ENCODE measurements at places on chromosomes 3 and 15.

DNA sequence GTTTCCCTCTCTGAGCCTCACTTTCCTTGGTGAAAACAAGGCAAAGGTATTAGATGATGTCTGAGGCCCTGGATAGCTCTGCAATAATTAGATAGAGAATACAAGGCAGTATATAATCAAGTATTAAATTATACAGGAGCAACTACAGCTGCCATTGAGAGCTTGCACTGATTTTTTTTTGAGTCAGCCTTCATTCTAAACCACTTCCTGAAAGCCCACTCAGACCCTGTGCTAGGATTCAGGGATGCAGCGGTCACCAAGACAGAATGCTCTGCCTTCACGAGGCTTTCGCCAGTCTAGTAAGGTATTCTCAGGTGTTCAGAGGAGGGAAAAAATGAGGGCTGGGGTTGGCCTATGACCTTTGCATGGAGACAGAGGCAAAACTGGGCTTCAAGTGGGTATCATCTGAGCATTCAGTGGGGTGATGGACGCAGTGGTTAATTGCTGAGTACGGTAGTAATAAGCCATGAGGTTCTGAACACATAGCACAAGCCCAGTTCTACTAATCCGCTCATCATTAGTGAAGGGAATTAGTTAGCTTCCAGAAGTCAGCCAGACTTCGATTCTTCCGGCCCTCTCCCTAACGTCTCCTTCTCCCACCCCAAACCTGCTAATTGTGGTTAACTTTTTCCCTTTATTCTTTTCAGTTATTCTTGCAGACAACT lies 3.6 kb downstream of the VGLL4 start:
- no peak for DNase-seq

- DNase-seq = no peak
Measured at GRCh38 chr15:84734794-84735479, 13.5 kb upstream of the ZNF592 start.

GRCh38 chr3:192408007-192408646 lies 319.2 kb downstream of the FGF12 start:
- no peak for DNase-seq

GRCh38 chr3:59839283-59839682 lies 789.5 kb upstream of the CFAP20DC start:
- no peak for DNase-seq

DNA sequence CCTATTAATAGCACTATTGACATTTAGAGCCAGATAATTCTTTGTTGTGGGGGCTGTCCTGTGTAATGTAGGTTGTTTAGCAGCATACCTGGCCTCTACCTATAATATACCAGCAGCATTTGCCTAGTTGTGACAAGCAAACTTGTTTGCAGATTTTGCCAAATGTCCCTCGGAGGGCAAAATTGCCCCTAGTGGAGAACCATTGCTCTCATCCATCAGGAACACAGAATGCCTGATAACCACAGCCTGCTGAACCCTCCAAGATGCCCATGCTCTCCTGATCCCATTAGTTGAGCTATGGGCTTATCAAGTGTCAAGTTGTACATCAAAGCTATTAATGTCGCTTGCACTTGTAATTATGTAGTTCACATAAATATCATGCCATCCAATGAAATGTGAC lies 15.0 kb upstream of the KBTBD8 start:
- DNase-seq = no peak

GRCh38 chr3:122260206-122260605 lies 64.8 kb upstream of the CSTA start:
- no peak for DNase-seq

DNA sequence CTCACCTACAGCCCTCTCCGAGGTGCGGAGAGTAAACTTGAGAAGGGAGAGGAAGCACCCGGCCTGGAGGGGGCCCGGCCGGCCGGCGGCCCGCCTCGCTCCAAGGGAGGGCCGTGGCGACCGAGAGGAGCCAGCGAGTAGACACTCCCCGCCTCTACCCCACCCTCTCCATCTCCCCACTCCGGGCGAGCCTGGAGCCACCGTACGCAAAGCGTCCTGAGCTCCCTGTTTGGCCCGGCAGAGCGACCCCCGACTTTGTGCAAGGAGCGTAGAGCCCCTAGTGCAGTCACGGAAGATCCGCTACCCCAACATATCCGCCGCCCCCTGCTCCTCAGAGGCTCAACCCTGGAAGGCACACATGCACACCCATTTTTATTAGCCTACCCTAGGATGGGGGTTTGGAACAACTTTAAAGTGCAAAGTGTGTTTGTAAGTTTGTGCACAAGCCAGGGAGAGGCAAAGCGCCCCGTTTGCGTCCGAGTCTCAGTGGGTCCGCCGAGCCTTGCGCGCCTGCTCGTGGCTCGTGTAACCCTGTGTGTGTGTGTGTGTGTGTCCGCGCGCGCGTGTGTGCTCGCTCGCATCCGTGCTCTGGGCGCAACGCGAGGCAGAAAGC lies 508 bp upstream of the SMAD6 start:
- no peak for DNase-seq

DNA sequence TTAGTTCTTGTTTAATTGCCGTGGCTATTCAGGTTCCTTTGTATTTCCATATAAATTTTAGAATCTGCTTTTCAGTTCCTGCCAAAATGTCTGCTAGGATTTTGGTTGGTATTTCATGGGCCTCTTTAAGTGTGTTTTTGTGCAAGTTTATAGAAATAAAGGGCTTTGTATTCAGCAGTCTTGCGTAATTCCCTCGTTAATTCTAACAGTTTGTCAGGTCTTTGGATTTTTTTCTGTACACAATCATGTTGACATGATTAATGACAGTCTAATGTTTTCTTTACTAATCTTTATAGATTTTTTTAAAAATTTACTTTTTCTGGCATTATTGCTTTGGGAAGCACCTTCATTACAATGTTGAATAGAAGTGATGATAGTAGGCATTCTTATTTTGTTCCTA lies 120.9 kb downstream of the NEK11 start:
- DNase-seq = no peak

- no peak for DNase-seq
Measured at GRCh38 chr3:195129644-195130492, 141.1 kb downstream of the XXYLT1 start.

DNA sequence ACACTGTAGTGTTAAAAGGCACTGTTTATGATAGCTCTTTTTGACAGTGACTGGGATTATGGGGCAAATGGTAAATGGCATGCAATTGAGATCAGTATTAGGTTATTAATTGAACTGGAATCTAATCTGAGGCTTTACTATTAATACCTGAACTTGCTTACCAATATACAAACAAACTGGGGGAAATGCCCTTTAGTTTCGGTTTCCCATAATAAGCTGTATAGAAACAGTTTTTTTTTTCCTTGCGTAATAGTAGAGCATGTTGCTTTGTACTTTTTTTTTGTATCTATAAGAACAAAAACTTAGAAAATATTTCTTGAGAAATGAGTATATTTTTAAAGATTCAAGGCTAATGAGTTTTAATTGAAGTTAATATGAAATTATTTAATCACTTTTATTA lies 95.0 kb downstream of the FNDC3B start:
- no peak for DNase-seq

DNA sequence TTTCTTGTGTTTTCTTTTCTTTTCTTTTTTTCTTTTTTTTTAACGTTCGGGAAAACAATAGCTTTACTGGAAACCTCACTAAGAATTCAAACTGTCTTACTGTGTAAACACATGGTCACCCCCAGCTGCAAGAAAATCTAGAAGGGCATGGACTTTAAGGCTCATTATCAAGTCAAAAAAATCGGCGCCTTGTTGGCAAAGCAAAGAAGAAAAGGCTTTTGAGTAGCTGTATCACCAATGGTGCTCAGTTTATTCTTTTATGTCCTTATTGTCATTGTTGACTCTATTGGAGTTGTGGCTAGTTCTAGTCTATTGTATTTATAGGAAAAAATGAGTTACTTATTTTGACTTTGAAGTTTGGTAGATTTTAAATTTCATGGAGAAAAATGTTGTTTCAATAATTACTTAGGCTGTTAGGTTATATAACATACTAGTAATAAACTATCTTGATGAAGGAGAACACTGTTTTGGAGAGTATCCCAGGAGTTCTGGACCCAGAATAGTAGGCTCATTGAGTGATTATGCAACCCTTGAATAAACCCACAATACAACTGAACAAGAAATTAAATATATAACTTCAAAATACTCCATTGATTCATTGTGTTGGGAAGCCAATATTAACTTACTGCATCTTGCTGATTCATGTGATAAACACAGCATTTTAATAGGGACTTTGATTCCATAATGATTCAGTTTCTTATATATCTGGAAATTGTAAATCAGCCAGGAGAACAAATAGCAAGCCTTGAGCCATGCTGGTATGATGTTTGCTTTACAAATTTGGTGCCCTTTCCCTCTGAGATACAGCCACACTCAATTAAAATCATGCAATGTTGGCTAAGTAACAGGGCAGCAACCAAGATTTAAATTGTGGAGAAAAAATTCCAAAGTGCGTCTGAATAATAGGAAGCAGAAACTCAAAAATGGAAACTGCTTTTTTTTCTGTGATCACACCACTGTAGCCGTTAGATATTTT lies 27.8 kb upstream of the GOLIM4 start:
- no peak for DNase-seq

DNA sequence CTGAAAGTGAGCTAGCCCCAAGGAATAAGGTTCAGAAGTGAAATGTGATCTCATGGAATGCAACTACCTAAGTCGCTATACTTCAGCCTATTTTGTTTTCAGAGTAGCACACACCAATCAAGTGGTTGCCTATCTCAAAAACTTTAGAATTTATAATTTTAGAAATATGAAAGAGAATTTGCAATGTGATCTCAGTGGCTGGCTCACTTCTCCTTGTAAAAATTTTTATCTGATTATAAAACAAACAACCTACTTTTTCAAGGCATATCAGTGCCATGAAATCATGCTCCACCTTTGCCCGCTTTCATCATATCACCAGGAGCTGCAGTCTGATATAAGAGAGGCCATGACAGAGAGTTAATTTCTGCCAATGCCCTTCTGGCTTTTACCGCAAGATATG lies 47.3 kb downstream of the CLDN11 start:
- no peak for DNase-seq

DNA sequence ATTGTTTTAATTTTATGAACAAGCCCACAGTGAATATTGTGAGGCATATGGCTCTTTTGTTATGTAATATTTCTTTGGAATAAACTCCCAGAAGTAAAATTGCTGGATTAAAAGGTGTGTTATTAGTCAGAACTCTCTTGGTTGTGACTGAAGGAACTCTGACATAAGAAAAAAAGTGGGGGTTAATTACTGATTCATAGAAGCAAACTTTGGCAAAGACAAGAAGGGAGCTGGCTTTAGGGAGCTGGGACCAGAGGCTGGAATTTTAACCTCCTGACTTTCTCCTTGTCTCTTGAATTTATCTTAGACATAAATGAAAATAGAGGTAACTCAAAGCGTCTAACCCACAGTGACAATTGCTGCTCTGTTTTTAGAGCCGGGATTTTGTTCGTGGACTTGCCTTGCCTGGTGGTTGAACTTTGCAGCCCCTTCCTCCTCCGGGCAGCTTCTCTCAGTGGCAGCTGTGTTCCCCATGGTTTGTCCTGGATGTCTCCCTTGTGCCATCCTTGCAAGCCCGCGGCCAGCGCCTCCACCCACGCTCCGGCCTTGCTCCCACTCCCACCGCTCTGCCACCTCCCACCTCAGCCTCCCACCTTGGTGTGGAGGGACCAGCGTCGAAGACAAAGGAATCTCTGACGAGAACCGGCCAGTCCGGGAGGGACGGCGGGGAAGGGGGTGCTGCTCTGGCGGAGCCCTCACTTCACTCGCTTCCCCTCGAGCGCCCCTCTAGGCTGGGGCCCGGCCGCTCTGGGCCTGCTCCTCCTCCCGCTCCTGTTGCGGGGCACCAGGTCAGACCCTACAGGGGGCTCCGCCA lies 28.0 kb downstream of the ARHGAP31 start:
- DNase-seq = no peak

- DNase-seq = no peak
Measured at GRCh38 chr15:73697033-73697467, 12.9 kb downstream of the CD276 start.

DNA sequence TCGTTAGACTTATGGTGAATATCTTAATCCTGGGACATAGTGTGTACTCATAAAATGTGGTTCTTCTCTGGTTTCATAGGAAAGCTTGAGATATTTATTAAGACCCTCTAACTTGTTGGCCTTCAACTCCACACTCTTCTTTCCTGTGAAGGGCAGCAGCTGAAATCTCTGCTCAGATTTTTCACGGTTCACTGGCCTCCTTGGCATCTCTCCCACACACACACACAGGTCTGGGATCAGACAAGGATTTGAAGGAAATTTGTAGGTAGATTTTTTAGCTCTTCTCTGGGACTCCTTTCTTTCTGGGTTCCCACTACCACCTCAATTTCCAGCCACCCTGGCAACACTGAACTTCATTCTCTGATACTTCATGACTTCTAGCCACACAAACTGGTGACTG lies 70.2 kb downstream of the MYRIP start:
- DNase-seq = no peak

DNA sequence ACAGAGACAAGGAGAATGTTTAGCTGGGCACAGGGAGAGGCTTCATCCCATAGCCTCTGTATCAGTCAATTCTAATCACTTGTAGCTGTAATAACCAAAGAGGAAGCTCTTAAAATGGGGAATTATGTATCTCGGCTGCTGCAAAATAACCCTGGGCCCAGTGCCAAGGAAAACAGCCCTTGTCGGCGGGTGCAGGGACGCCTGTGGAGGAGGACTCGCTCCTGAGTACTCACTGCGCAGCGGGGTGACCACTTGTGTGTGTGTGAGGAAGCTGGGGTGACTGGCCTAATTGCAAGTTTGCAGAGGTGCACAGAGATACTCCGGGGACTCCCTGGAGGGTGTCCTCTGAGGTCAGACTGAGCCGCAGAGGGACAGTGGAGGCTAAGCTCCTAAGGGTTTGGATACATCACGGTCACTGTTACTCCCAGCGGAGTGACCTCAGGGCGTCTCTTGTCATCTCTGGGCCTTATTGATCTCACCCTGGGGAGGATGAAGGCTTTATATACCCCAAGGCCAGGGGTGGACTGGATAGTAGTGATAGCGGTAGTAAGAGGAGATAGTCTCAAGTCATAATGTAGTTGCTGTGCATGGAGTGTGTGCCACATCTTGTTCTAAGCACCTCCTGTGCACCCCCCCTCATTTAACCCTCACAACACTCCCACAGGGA lies 37.2 kb downstream of the SLC6A6 start:
- DNase-seq = peak; percentile 46

DNA sequence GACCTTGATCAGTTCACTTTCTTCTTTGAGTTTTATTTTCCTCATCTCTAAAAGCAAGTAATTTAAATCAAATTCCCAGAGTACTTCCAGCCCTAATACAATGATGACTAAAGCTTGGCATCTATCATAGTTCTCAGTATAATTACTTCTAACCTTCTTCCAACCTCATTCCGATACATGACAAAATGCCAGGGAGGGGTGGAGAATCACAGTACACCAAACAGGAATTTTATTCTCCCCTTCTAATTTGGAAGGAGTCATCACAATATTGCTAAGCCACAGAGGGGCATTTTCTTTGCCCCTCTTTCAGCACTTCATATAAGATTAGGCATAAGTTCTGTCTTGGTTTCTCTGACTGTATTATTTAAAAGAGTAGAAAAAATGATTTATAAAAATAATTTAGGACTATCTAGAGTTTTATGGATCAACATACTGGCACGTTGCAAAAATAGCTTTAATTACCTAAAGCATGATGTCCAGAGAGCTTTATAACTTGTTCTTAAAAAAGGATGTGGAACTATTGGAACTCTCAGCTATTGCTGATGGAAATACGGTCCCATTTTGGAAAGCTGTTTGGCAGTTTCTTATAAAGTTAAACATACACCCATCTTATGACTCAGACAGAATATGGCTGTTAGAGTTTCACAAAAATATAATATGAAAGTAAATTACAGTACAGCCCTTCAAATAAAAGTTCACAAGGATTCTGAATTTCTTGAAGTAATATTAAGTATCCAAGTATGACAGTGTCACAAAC lies 86.9 kb upstream of the UBE2E2 start:
- no peak for DNase-seq

All from NCI-H187 (cell line).